ENCODE measurements at places on chromosomes 2 and 18.

GRCh38 chr2:122001441-122001874 lies 246.0 kb downstream of the TSN start:
- DNase-seq = no peak

DNA sequence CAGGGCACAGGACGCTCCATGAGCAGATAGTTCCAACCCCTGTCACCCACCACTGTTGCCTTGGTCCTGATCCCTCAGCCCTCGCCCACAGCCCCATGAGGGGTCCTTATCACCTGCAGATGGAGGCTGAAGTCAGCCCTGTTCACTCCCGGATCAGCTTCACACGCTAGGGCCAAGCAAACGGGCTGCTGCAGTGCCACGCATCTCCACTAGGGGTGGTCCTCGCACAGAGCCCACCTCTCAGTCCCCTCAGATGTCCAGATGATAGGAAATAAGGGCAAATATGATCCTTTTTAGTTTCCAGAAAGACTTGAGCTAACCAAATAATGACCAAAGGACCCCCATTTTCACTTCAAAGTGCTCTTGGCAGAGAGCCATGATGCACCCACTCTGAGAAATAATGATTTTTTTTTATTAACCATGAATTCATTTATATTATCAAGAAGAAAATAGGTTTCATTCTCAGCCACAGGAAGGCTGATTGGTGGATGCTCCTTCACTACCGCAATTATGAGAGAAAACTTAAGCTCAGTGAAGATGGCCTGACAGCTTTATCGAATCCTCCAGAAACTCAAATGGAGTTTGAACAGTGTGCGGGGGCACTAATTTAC lies 71.9 kb upstream of the KLHL29 start:
- peak; percentile 14 for DNase-seq

DNA sequence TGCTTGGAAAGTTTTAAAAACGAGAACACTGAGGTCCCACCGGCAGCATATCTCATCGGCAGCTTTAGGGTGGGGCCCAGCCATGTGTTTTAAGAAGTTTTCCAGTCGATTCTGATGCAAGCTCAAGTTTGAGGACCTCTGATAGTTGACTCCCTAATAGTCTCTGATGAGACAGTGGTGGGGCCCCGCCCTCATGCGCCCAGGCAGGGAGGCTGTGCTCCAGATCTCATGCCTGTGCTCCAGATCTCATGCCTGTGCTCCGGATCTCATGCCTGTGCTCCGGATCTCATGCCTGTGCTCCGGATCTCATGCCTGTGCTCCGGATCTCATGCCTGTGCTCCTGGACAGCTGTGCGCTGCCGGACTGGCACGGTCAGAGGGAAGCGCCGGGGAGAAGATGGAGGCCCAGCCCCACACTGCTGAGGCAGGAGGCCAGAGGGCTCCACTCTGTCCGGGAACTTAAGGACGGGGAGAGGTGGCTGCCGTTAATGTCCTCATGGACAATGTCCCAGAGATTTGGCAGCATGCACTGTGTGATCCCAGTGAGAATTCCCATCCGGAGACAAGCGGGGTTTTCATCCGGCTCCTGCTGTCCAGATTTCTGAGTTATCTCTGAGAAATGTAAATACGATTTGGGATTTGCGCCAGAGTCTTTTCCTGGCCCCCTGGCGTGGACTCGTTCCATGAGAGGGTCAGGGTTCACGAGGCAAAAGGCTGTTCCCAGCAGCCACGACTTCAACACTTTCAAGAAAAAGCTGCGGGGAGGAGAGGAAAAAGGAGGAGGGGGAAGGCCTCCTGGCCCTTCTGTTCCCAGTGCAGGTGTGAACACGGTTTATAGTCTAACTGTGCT lies 9.4 kb upstream of the COLEC11 start:
- no peak for DNase-seq

DNA sequence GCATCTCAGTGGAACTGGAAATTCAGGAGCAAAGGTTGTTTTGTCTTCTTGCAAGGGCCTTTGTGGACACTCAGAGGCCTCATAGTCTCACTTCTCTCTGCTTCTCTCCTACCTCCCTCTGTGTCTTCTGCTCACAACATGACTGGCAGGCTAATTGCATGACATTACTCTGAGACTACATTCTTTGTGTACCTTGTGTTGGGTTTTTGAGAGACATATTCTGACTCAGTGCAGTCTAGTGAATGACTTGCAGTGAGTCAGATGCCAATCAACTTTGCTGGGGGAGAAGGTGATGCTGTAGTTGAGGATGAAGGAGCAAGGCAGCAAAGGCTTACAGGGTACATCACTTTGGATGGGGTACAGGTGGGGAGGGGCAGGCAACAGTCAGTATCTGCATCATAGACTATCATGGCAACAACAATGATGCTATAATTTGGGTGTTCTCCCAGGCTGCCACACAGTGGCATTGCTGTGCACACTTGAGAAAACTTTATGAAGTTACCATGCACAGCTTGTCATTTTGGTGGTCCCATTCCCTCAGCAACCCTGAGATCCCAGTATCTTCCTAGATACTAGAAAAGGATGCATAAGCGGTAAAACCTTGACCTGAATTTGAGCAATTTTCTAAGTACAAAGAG lies 69.3 kb upstream of the SLC16A14 start:
- peak; percentile 65 for DNase-seq

DNA sequence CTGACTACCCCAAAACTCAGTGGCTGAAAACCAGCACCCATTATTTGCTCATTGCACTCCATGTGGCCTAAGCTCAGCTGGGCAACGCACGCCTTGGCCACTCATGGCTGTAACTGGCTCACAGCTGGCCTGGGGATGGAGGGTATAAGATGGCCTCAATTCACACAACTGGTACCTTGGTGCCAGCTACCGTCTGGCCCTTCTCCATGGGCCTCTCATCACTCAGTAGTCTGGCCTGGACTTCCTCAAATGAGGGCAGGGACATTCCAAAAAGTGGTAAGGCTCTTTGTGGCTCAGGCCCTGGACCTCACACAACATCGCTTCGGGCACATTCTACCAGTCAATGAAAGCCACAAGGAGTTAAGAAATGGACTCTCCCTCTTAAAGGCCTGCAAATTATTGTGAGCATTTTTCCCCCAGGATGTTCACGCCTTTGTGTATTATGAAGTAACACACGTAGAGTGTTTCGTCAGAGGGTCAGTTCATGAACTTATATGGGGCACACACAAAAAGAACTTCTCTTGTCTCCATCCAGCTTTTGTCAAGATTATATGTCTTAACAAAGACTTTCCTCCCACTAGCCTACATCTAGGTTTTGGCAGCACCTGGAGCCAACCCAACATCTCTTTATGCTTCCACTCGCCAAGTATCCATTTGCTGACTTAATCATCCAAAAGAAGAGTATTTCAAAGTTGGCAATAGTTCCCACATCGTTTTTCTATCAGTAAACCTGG lies 145.2 kb downstream of the CCBE1 start:
- no peak for DNase-seq

DNA sequence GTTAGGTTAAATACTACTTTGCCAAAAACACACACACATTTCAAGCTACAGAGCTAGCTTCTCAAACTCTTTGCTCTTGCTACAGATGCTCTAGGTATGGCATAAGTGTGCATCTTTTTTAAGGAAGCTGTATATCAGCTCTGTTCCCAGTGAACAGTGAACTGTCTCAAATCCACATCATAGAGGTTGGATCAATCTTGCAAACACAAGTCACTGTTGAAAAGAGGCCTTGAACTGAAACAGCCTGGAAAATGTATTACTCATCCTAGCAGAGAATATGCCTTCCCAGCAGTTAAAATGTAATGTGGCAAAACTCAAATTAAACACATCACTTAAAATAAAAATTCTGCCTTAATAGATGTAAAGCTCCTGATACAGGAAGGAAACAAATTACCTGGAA lies 151.8 kb downstream of the WDPCP start:
- no peak for DNase-seq

All from RWPE1 (cell line).